Activated naive CD8-positive, alpha-beta T cell treated with anti-CD3 and anti-CD28 coated beads for 36 hours (primary cell): ENCODE measurements at places on chromosomes 2 and 18. TPM values are rescaled to one million over a fixed set of nuclear protein-coding genes. Genes with fewer than 3 reads are reported as not detected.

DNA sequence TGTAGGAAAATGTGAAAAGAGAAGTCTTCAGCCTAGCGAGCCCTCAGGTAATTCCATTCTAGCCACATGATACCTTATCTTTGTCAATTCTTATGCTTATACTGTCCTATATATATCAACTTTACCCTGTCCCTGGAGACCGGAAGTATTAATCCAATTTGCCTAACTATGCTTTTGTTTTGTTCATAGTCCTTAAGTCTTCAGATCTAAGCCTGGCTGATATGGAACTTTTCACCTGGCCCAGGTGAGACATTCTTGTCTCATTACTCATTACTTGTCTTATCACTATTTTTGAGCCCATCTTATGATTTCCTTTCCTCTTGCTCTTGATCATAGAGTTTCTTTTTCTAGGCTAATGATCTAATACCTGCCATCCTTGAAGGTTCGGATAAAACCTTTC is 194.1 kb upstream of the FANCL start:
- no peaks in the 10 kb centered on the region for H3K36me3 ChIP-seq
- H3K4me1 ChIP-seq: no peaks in the 10 kb centered on the region
- H3K4me3 ChIP-seq: no peak overlapping the region
- peaks cover 14% of the 10 kb centered on the region for H3K27me3 ChIP-seq

DNA sequence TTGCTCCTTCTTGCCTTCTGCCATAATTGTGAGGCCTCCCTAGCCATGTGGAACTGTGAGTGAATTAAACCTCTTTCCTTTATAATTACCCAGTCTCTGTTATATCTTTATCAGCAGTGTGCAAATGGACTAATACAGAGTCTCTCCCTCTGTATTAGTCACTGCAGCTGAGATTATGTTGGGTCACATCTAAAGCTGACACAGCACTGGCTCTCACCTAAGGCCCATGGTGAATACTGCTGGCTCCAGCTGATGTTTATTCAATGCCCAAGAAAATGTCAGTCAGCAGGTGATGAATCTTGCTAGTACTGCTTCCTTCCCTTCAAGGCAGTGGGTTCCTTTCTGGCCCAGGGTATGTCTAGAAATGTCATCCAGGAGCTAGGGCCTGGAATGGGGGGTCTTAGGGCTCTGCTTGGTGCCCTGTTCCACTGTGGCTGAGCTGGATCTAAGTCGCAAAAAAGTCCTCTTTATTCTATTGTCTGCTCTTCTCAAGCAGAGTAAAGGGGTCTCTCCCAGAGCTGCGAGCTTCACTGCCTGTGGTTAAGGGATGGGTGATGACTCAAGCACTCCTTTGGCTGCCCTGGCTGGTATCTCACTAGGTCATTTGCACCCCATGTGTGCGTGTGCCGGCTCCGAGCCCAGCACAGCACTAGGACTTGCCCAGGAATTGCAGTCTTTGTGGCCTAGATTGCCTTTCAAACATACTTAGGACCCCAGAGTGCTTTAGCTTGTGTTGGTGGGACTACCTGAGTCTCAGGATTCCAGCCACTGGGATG is 29.9 kb downstream of the PPP1R1C start:
- H3K4me1 ChIP-seq: no peaks in the 10 kb centered on the region
- DNase-seq: no peak
- H3K27ac ChIP-seq: no peak overlapping the region
- no peaks in the 10 kb centered on the region for H3K27me3 ChIP-seq
- no peak overlapping the region for H3K4me3 ChIP-seq

DNA sequence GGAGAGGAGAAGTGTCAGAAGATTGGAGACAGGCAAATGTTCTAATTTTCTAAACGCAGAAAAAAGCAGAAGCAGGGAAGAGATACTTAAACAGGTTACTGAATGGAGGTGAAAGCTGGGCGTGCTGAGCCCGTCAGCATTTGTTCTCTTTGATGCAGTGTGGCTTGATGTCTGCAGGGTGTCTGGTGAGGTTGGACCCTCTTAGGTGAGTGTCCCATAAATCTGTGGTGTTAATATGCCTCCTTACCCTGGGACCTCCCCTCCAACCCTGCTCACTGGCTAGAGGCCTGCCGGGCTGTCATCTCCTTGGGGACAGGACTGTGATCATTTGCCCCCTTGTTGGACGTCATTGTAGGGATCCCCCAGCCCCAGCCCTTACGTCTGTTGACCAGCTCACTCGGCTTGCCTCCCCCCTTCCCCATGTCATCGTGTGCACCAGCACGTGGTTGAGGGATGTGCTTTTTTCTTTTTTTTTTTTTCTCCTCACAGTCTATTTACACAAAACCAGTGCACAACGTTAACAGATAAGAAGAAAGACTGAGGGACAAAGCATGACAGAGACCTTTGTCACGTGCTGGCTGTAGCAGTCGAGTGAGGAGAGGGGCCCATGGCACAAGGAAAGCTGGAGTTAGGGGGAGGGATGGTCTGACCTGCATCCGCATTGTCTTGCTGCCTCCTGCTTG is 56.4 kb downstream of the NCK2 start:
- peaks cover 69% of the 10 kb centered on the region for H3K36me3 ChIP-seq
- no peak for DNase-seq
- peak overlapping the region; percentile 44 for H3K4me3 ChIP-seq
- peak overlapping the region; percentile 92 for H3K27ac ChIP-seq
- H3K4me1 ChIP-seq: peaks cover 98% of the 10 kb centered on the region

DNA sequence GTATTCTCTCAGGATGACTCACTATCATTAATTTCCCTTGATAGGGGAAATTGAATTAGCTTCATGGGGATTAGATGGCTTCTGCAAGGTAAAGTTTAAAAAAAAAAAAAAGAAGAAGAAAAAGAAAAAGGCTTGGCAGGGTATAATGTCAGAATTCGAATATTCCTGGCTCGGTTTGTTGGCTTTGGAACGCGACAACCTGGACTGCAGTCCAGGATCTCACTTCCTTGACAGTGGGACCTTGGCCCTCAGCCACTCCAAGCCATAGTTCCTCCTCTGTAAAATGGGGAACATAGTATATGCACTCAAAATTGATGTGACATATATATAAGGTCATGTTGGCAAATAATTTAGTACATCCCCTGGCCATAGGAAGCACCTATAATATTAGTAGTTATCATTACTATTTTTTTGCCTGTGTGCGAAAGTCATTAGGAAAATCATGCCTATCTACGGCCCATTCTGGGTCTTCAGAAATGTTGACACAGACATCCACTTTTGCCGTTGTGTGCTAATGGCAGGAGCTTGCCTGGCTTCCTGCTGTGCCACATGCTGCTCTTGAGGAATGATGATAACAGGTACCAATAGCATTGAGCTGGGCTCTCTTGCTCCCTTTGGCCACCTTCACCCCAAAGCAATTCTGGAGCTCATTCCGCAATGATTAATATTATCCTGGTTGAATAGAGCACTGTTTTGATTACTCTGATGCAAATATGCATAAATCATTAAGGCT is 97.9 kb downstream of the MTCL1 start:
- no peaks in the 10 kb centered on the region for H3K36me3 ChIP-seq
- H3K27me3 ChIP-seq: no peaks in the 10 kb centered on the region
- peaks cover 9% of the 10 kb centered on the region for H3K4me1 ChIP-seq
- H3K27ac ChIP-seq: no peak overlapping the region
- DNase-seq: no peak
- no peak overlapping the region for H3K4me3 ChIP-seq

- no peak overlapping the region for H3K27ac ChIP-seq
- H3K4me3 ChIP-seq: no peak overlapping the region
- no peak for DNase-seq
- H3K4me1 ChIP-seq: no peaks in the 10 kb centered on the region
These were observed 37.2 kb downstream of the FEZ2 start for GRCh38 chr2:36560726-36561125.

DNA sequence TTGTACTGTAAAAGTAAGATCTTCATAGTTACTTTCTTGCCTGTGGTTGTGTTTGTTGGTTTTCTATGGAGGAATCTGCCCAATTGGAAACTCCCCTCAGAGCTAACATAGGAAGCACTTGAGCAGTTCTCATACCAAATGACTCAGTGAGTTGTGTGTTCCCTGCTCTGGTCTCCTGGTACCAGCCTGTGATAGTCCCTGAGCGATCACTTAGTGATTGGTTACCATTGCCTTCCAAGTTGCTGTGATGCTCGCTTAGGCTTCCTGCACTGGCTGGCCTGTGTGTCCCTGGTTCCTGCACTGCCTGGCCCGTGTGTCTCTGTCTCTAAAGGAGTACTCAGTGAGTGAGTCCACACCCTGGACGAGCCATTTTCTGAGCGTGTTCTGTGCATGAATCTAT is 133.0 kb downstream of the MAP4K4 start:
- DNase-seq: peak; percentile 28
- no peaks in the 10 kb centered on the region for H3K27me3 ChIP-seq
- H3K36me3 ChIP-seq: peaks cover 33% of the 10 kb centered on the region
- peak overlapping the region; percentile 30 for H3K4me3 ChIP-seq

The CRYGD gene
- total RNA-seq: not detected

The MGAT4A gene
- 45.1 TPM for total RNA-seq

The SERPINB10 gene
- total RNA-seq: 0.14 TPM
